ENCODE measurements at places on chromosomes 6 and 20. TPM values are rescaled to one million over a fixed set of nuclear protein-coding genes. Genes with fewer than 3 reads are reported as not detected.

SNX14 gene
- total RNA-seq = 61.0 TPM

HLA-DMB gene
- not detected for total RNA-seq

PRIM2 gene
- 29.3 TPM for total RNA-seq

LKAAEAR1 gene
- not detected for total RNA-seq

OPN5 gene
- not detected for total RNA-seq

SCRT2 gene
- not detected for total RNA-seq

ZBTB46 gene
- total RNA-seq = 1.3 TPM

ID1 gene
- 449 TPM for total RNA-seq

C20orf202 gene
- not detected for total RNA-seq

- DNase-seq = no peak
These were observed 126.5 kb downstream of the TSHZ2 start for GRCh38 chr20:53098621-53099020.

DNA sequence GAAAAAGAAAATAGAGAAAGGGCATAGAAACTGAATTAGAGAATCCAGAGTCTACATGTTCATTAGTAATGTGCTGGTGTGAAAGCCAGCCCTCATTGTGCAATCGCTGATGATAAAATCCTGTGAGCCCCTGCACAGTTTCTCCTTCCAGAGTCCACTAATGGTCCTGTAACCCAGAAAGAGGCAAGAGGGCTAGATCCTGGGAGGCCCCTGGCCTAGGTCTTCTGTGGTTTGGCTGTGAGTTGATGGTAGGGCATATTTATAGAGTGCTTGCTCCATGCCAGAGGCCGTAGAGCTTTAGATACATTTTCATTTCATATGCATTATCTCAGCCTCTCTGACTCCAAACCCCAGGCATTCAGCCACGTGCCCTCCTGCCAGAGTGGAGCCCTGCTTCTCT lies 94.9 kb upstream of the MTHFD1L start:
- no peak for DNase-seq

DNA sequence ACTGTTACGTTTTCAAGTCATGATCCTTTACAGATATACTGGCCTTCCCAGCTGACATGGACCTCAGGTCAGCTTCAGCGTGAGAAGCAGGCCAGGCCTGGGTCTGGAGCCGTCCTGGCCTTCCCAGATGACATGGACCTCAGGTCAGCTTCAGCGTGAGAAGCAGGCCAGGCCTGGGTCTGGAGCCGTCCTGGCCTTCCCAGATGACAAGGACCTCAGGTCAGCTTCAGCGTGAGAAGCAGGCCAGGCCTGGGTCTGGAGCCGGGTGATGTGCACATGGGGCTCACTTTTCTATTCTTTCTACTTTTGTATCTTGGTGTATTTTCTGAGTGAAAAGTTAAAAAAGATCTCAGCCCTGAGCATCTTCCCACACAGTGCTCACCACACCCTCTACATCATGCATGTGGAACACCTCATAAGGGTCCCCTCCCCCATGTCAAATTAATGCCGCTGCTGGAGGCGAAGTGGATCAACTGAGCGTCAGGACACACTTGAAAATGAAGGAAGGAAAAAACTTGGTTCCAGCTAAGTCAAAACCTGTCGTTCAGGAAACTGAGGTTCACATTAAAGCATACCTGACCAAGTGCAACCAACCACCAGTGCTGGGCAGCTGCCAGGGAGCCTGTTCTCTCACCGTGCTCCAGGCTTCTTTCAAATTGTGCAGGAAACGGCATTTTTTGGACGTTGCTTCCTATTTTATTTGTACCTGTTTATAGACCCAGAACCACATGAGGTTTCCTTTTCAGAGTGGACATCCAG lies 32.2 kb downstream of the KIF25 start:
- no peak for DNase-seq

- DNase-seq = peak; percentile 40
These were observed 19.1 kb upstream of the CHMP4B start for GRCh38 chr20:33791959-33792597.

GRCh38 chr6:43052842-43053544 lies 658 bp downstream of the CUL7 start:
- DNase-seq = no peak

DNA sequence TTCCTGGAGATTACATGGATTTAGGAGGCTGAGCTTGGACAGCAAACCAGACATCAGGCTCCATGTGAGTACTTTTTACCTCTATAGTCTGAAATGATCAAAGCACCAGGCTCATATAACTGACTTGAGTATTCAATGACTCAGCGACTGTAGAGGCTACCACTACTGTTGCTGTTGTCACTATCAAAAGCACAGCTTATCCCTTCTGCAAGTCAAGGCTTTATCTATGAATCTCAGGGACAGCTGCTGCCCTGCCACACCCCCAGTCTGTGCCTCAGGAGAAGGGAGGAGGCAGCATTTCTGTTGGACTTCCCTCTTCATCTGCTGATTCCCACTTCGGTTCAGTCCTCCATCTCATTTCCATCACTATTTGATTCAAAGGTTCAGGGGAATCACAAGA lies 80.5 kb upstream of the CNR1 start:
- DNase-seq = no peak

DNA sequence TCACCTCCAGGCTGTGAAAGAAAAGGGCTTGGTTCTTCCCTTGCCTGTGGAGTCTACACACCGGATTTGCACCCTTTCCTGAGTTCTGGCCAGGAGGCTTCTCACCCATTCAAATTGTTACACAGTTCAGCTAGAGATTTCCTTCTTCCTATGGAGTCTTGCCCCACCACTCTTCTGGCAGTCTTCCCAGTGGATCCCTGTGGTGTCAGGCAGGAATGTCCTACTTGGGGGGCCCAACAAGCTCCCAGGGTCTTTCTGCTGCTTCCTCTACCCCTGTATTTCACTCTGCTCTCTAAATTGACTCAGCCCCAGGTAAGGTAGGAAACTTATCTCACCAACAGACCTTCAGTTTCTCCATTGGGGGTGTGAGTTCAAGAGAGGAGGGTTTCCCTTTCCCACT lies 14.0 kb upstream of the CST9L start:
- DNase-seq = no peak

- DNase-seq = peak; percentile 47
These were observed 65.6 kb downstream of the TULP4 start for GRCh38 chr6:158377860-158378259.

Measured in HFFc6 (cell line).